ENCODE measurements at places on chromosomes 3 and 15.

DNA sequence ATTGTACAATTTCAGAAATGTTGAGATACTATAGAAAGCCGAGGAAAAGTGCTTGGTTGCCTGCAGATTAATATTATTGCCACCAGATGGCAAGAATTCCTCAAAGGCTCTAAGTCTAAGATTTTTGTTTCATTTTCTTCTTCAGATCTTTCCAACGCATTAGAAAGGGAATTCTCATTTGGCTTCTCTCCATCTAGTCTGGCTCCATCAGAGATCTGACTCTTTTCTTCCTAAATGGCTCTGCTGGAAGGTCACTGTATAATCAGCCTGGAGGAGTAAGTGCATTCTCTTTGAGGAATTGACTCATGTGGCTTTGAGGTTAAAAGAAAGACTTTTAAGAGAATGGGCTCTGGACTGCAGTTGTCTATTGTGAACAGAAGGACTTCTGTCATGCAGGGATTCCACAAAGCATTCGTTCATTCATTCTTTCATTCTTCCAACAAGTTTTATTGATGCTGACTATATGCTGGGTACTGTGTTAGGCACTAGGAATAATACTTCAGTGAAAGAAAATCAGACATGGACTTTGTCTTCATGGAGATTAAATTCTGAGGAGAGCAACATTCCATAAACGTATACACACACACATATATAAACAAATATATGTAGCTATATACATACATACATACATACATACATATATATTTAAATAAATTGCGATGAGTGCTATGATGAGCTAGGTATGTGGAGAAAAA is 55.3 kb downstream of the SLC28A2 start:
- DNase-seq = peak; percentile 73

GRCh38 chr15:28890711-28891495 is 5.1 kb downstream of the APBA2 start:
- no peak for DNase-seq

GRCh38 chr3:9149566-9149965 is 99.9 kb downstream of the SRGAP3 start:
- no peak for DNase-seq

DNA sequence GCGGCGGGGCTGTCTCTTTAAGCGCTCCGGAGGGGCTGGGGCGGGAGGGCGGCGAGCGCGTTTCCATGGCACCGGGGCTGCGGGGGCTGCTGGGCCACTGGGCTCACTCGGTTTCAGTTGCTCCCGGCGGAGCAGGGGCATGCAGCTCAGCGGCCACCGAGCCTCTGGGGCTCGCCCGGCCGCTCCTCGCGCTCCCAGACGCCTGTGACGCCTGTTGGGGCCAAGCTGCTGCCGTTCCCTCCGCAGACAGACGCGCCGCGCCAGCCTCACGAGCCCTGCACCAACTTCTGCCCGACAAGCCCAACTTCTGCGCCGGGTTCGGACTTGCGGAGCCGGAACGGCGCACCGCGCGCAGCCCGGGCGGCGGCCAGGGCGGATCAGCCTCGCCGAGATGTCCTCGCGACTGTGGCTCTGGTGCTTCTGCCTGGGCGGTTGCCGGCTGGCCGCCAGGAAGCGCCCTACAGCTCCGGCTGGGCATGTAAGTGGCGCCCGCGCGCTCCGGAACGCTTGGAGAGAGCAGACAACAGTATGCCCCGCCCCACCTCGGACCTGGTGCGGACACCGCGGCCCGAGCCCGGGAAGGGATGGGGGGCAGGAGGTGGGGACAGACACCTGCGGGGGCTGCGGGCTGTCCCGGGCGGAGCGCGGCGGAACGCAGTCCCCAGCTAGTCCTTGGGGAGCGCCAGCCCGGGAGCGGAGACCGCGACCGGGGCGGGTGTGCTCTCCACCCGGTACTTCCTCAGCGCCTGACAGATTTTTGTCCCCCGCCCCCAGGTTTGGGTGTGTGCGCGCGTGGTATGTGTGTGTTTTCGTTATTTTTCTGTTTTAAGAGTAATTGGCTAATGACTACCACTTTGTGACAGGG is 154.1 kb upstream of the GOLIM4 start:
- peak; percentile 90 for DNase-seq

DNA sequence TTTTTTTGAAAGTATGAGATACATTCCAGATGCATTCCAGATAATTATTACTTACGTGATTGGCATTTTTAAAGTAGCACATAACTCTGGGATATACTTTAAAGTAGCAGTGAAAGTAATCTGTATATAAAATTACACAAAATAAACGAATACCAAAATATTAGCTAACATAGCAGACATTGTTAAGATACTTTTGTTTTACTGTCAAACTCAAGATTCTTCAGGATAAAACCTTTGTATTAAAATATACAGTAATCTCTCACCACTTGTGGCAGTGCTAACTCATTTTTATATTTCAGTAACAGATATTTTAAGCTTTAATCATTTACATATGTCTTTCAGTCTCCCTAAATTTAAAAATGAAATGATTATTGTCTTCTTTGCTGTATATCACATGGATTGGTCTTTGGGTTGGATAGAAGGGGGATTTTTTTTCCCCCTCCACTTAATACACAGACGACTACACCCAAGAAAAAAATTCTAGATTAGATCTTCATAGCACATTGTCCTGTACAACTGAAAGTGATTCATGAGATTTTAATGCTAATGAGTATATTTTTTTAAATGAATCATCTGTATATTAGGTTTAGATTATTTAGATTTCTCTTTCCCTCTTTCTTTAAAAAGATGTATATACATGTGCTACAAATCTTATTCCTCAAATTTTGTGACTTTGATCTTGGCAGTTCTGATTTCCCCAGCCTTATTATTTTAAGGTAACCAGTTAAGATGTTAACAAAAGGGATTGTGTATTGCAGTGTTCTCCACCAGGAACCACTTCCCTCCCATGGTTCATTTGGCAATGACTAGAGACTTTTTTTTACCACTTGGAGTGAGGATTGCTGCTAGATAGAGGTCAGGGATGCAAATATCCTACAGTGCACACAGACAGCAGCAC is 24.5 kb upstream of the EBLN2 start:
- DNase-seq = no peak

GRCh38 chr3:193665370-193665989 is 72.5 kb downstream of the OPA1 start:
- no peak for DNase-seq

GRCh38 chr3:114299421-114299820 is 5.6 kb downstream of the TIGIT start:
- DNase-seq = peak; percentile 18

DNA sequence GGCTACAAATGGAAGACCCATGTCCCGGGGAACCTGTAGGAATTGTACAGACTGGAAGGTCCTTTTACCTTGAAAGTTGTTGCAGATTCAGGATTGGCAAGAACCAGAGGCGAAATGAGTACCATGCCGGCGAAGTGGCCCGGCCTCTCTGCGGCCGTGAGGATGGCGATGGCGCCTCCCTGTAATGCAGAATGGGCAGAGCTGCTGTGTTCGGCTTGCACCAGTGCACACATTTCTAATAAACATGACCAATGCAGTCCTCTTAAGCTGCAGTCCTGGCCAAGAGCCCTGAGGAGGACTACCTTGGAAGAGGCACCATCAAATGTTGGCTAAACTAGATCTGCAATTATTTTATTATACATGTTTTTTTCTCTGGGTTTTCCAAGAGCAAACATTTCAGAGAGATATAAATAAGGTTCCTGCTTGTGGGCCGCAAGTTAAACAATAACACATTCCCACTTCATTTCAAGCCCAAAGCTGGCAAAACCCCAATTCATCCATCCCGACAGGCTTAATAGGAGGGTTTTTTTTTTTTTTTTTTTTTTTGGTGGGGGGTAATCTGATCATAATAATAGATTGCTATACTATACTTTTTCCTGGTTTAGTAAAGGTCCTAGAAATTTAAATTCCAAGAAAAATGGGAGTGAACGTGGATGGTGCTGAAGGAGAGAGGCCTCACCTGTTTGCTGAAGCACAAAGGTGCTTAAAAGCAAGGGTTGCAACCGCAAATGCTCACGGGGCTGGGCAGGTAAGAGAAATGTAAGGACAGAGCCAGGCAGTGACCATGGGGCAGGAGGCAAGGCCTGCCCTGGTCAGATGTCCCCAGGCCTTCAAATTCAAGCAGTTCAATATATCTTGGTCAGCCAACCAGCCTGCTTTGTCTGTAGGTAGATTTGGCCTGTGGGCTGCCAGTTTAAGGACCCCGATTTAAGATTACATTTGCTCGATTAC is 48.5 kb downstream of the ABTB1 start:
- DNase-seq = no peak

DNA sequence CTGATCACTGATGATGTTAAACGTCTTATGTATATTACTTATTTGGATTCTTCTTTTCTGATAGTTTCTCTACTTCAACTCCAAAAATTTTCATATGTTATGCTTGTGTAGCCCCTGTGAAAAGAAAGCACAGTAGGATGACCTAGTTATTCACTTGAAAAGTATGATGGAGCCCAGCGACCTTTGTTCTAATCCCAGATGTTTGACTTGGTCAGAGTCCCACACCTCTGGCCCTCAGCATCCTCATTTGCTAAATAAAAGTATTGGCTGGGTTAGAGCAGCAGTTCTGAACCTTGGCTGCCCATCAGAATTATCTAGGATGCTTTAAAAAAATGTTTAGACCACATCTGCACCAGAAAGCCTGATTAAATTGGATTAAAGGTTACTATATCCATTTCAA is 173.7 kb downstream of the ATG7 start:
- DNase-seq = no peak

DNA sequence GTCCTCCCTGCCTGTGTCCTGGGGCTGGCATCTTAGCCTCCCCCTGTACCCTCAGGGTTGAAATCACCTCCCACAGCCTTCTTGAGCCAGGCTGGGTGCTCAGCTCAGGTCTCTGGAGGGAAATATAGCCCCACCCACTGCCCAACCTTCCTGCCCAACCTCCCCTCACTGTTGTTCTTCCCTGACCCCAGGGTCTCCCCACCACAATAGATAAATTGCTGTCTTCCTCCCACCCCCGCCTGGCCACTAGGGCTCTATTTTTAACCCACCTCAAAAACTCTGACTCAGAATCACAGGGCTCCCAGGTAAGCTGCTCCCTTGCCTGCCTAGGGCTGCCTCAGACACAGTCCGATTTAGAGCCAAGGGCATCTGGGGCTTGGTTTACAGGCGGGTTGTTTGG is 15.0 kb downstream of the HCN4 start:
- no peak for DNase-seq

DNA sequence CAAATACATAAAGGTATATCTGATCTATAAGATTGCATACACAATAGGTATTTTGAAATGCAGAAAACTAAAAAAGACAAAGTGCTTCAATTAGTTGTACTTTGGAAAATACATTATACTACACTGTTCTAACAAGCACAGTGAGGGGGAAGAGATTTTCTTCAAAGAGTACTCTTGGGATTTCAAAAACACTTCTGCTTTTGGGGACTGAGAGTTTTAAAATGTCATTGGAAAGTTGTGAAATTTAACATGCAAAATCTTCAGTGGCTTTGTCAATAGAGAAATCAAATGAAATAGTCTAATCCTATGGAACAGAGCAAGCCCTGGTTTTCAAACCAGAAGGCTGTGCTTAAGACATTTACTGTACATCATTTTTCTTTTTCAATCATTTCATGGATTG is 322.2 kb upstream of the SEMA6D start:
- DNase-seq = no peak

- no peak for DNase-seq
These were observed 458.5 kb upstream of the ARRDC4 start for GRCh38 chr15:97502038-97502437.

DNA sequence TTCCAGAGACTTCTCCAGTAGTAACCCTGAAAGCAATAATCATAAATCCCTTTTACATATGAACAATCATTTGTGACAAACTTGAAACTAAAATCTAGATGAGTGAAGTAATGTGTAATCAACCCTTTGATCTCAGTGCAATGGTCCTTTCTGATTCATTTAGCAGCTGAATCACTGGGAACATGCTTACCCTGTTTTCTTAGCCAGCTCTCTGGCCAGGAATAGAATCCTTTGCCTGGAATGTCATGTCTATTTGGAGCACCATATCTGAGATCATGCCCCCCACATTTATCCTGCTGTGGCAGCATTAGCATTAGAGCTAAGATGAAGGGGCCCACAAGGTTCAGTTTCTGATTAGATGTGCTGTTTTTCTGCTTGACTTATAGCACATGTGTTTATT is 309.8 kb downstream of the OXSM start:
- DNase-seq = no peak

GRCh38 chr3:160893207-160893606 is 137.2 kb downstream of the PPM1L start:
- no peak for DNase-seq

- DNase-seq = no peak
These were observed 226.1 kb downstream of the TLE3 start for GRCh38 chr15:69871511-69872134.

All from GM20000 (cell line).